Fibroblast of skin of right biceps (primary cell): ENCODE measurements at places on chromosomes 7 and 10.

DNA sequence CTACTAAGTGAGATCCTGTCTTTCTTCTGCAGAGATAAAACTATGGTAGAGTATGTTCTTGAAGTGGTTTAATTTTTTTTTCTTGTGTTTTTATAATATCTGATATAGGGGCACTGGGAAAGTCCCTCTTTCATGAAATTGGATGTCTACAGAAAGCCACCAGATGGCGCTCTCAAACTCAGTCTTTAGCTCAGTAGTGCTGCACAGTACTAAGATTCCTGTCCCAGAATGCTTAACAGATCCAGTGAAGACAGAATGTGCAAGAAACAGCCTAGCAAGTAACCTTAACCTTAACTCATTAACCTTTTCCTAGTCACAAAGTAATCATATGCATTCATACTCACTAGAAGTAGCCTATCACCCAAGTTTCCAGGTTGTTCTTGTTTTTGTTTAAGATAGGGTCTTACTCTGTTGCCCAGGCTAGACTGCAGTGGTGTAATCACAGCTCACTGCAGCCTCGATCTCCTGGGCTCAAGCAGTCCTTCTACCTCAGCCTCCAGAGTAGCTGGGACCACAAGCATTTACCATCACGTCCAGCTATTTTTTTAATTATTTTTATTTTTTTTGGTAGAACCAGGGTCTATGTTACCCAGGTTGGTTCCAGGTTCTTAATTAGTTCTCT is 56.7 kb downstream of the IDE start:
- DNase-seq, result peak; percentile 68

- DNase-seq, result no peak
Observed at GRCh38 chr10:60517805-60518204, 128.1 kb upstream of the ANK3 start.

DNA sequence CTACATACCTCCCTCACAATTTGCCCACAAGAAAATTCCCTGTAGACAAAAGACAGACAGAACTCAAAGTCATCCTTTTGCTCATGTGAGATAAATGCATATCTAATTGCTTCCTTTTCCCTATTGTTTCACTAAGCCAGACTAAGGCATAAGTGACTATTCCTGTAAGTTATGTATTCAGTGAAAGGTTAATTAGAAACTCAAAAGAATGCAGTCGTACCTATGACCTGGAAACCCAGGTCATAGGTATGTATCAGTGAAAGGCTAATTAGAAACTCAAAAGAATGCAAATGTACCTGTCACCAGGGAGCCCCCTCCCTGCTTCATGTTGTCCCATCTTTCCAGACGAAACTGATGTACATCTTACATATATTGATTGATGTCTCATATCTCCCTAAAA is 10.3 kb upstream of the GARS1 start:
- no peak for DNase-seq

- DNase-seq, result no peak
Observed at GRCh38 chr7:86978808-86979506, 80.5 kb downstream of the ELAPOR2 start.

GRCh38 chr10:111511751-111512150 is 434.9 kb downstream of the ADRA2A start:
- no peak for DNase-seq
